ENCODE measurements at places on chromosomes 6 and 20. TPM values are rescaled to one million over a fixed set of nuclear protein-coding genes. Genes with fewer than 3 reads are reported as not detected.
A peak's percentile ranks its signal among the peaks of the same experiment; 100 is the strongest.

GRCh38 chr20:17985388-17986018 lies 16.7 kb downstream of the MGME1 start:
- peaks cover 12% of the 10 kb centered on the region for H3K36me3 ChIP-seq
- H3K27me3 ChIP-seq: no peaks in the 10 kb centered on the region
- no peak for DNase-seq
- no peaks in the 10 kb centered on the region for H3K4me1 ChIP-seq

DNA sequence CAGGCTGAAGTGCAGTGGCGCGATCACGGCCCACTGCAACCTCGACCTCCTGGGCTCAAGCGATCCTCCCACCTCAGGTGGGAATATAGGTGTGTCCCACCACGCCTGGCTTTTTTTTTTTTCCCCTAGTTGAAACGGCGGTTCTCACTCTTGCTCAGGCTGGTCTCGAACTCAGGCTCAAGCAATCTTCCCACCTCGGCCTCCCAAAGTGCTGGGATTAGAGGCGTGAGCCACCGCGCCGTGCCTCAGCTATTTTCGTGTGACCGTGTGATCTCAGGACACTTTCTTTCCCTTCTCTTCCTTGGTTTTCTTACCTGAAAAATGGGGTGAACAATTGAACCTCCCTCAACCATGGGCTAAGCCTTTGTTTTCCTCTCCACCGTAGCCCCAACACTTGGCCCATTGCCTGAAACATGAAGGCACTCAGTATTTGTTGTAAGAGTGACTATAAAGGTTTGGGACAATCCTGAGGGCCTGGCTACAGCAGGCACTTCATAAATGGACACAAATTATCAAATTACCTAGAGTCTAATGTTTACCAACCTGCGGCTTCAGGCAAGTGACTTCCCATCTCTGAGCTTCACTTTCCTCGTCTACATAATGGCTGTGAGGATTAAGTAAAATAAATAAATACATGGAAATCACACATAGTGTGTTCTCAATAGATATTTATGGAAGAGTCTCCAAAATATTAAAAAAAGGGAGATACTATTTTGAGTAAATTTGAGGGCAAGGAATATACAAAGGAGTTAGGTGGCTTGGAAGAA lies 31.4 kb upstream of the ID1 start:
- DNase-seq: no peak
- peaks cover 53% of the 10 kb centered on the region for H3K4me1 ChIP-seq
- H3K36me3 ChIP-seq: peaks cover 2% of the 10 kb centered on the region

- H3K27ac ChIP-seq: no peak overlapping the region
- peaks cover 12% of the 10 kb centered on the region for H3K4me1 ChIP-seq
- no peak for DNase-seq
- H3K27me3 ChIP-seq: peaks cover 6% of the 10 kb centered on the region
- H3K36me3 ChIP-seq: no peaks in the 10 kb centered on the region
These were observed 463.1 kb downstream of the EPM2A start for GRCh38 chr6:145272246-145272645.

DNA sequence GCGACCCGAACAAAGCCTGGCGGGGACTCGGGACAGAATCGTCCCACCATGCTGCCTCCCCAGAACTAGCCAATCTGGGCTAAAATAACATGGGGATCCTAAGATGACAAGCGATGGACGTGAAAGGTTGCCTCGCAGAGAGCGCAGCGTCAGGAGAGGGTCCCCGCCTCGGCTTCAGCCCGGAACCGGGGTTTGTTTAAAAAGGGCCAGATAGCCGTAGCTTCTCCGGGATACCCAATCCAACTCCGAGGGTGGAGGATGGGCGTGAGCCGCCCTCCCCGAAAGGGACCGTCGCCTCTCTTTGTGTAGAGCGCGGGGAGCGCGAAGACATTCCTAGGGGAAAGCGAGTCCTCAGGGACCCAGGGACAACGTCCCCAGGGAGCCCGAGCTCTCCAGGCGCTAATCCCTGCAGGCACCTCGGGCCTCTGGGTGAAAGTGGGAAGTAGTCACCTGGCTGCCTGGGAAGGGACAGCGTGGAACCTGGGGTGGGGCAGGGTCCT lies 643 bp downstream of the CD24 start:
- H3K4me1 ChIP-seq: peaks cover 23% of the 10 kb centered on the region
- DNase-seq: peak; percentile 62
- H3K4me3 ChIP-seq: peak overlapping the region; percentile 97
- peaks cover 19% of the 10 kb centered on the region for H3K36me3 ChIP-seq
- H3K27me3 ChIP-seq: peaks cover 5% of the 10 kb centered on the region

- H3K4me3 ChIP-seq: no peak overlapping the region
- H3K27ac ChIP-seq: no peak overlapping the region
- H3K4me1 ChIP-seq: peaks cover 5% of the 10 kb centered on the region
- DNase-seq: no peak
These were observed 85.5 kb downstream of the RNF182 start for GRCh38 chr6:14010275-14010674.

- H3K4me1 ChIP-seq: peaks cover 59% of the 10 kb centered on the region
- H3K4me3 ChIP-seq: peak overlapping the region; percentile 50
- H3K27ac ChIP-seq: peak overlapping the region; percentile 99
These were observed 48.6 kb downstream of the TPD52L1 start for GRCh38 chr6:125201961-125202729.

- H3K4me3 ChIP-seq: no peak overlapping the region
- peaks cover 45% of the 10 kb centered on the region for H3K27me3 ChIP-seq
- no peak overlapping the region for H3K27ac ChIP-seq
- DNase-seq: no peak
These were observed 5.4 kb upstream of the GINM1 start for GRCh38 chr6:149560736-149561135.

DNA sequence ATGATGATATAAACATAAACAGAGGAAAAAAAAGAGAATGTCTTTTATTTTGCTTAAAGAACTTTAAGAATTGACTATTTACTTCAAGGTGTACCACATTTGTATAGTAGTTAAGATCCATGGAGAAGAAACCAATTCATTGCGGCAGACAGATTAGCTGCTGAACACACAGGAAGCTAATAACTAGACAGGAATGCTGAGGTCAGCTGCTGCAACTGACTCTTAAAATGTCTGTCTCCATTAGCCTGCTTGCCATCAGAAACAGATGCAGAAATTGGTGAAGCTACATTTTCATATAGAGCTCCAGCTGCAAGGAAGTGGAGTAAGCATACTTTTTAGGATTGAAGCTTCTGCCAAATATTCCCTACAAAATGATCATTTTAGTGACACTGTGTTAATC lies 939.5 kb downstream of the EPHA7 start:
- no peak for DNase-seq
- H3K27me3 ChIP-seq: no peaks in the 10 kb centered on the region
- no peaks in the 10 kb centered on the region for H3K4me1 ChIP-seq
- H3K27ac ChIP-seq: no peak overlapping the region
- H3K4me3 ChIP-seq: no peak overlapping the region
- no peaks in the 10 kb centered on the region for H3K36me3 ChIP-seq

Gene PTCHD4
- total RNA-seq: 8.5 TPM

Gene LY86
- total RNA-seq: not detected

Gene MCCD1
- total RNA-seq: not detected

GRCh38 chr6:169048185-169048864 lies 205.3 kb downstream of the THBS2 start:
- no peak overlapping the region for H3K4me3 ChIP-seq
- H3K27me3 ChIP-seq: peaks cover 11% of the 10 kb centered on the region
- no peaks in the 10 kb centered on the region for H3K4me1 ChIP-seq
- H3K27ac ChIP-seq: no peak overlapping the region

Gene ESF1
- 17.4 TPM for total RNA-seq

GRCh38 chr6:112330879-112331265 lies 16.3 kb upstream of the RFPL4B start:
- peaks cover 24% of the 10 kb centered on the region for H3K4me1 ChIP-seq
- H3K4me3 ChIP-seq: no peak overlapping the region
- no peaks in the 10 kb centered on the region for H3K27me3 ChIP-seq
- no peak overlapping the region for H3K27ac ChIP-seq
- peaks cover 11% of the 10 kb centered on the region for H3K36me3 ChIP-seq
- no peak for DNase-seq

- H3K4me3 ChIP-seq: no peak overlapping the region
- H3K27ac ChIP-seq: no peak overlapping the region
- H3K36me3 ChIP-seq: no peaks in the 10 kb centered on the region
- no peaks in the 10 kb centered on the region for H3K27me3 ChIP-seq
- no peaks in the 10 kb centered on the region for H3K4me1 ChIP-seq
These were observed 90.0 kb downstream of the PERP start for GRCh38 chr6:138017166-138017757.

DNA sequence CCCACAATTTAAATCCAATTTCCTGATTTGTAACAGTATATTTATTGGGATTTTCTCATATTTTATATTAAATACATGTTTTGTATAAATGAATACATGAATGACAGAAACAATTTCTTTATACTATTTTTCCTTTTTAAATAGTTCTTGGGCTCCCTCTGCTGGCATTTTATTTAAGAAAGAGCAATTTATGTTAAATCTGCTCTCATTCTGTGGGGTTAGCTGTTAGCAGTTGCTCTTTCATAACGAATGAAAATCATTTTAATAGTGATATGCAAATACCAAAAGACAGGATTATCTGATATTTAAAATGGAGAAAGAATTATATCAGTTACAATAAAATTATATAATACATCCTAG lies 118.3 kb downstream of the RALGAPA2 start:
- H3K27me3 ChIP-seq: no peaks in the 10 kb centered on the region
- H3K4me3 ChIP-seq: no peak overlapping the region
- DNase-seq: no peak
- H3K4me1 ChIP-seq: no peaks in the 10 kb centered on the region
- H3K36me3 ChIP-seq: peaks cover 9% of the 10 kb centered on the region
- H3K27ac ChIP-seq: no peak overlapping the region

Gene LY6G6F
- total RNA-seq: not detected

DNA sequence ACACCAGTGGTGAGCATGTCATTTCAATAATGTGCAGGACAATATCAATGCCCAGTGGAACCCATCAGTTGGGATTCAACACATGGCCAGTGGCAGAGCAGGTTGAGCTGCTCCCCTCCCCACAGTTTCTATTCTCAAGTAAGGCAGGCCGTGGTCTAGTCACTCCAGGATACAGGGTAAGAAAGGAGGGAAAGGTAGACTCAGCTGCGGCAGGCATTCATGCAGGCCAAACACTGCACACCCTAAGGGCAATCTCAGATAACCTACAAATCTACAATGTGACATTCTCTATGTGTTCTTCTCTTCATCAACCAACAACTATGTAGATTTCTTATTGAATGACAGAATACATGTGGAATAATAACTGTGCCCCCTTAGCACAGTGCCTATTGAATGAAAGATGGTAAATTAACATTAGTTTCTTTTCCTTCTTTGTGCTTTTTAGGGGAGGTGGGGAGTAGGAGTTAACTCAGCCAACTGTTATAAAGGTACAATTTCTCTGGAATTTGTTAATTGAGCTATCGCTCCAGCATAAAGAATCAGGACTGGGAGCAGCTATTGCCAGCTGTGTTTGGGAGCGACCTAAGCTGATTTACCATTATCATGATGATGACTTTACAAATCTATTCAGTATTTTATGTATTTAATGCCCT lies 89.7 kb downstream of the FAM50B start:
- no peak overlapping the region for H3K4me3 ChIP-seq
- H3K27ac ChIP-seq: no peak overlapping the region
- H3K27me3 ChIP-seq: no peaks in the 10 kb centered on the region
- no peak for DNase-seq

GRCh38 chr6:132067286-132067685 lies 116.1 kb upstream of the CCN2 start:
- no peak overlapping the region for H3K27ac ChIP-seq
- H3K4me1 ChIP-seq: peaks cover 3% of the 10 kb centered on the region
- no peak overlapping the region for H3K4me3 ChIP-seq
- no peak for DNase-seq

Gene PNPLA1
- 0.14 TPM for total RNA-seq

DNA sequence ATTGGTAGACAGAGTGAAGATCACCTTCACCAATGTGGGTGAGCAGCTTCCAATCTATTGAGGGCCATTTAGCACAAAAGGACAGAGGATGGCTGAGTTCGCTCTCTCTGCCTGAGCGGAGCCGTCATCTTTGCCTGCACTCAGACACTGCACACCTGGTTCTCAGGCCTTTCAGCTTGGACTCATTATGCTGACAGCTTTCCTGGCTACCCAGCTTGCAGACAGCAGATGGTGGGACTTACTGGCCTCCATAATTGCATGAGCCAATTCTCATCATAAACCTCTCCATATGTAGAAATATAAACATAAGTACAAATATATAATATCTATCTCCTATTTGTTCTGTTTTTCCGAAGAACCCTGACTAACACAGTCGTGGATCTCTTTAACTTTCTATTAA lies 13.7 kb downstream of the TBXT start:
- no peak overlapping the region for H3K27ac ChIP-seq
- H3K4me1 ChIP-seq: no peaks in the 10 kb centered on the region
- DNase-seq: no peak
- H3K4me3 ChIP-seq: no peak overlapping the region

Gene CCN6
- total RNA-seq: not detected

- H3K27me3 ChIP-seq: peaks cover 73% of the 10 kb centered on the region
- H3K4me3 ChIP-seq: no peak overlapping the region
- DNase-seq: no peak
- no peak overlapping the region for H3K27ac ChIP-seq
- H3K4me1 ChIP-seq: peaks cover 5% of the 10 kb centered on the region
These were observed 5.0 kb upstream of the SLC12A5 start for GRCh38 chr20:46023999-46024398.

GRCh38 chr6:157236040-157236725 lies 87.1 kb downstream of the TMEM242 start:
- peak overlapping the region; percentile 82 for H3K4me3 ChIP-seq
- peaks cover 30% of the 10 kb centered on the region for H3K4me1 ChIP-seq
- no peaks in the 10 kb centered on the region for H3K36me3 ChIP-seq
- no peak overlapping the region for H3K27ac ChIP-seq
- DNase-seq: no peak
- peaks cover 67% of the 10 kb centered on the region for H3K27me3 ChIP-seq

- H3K4me1 ChIP-seq: peaks cover 7% of the 10 kb centered on the region
- H3K27ac ChIP-seq: no peak overlapping the region
- H3K27me3 ChIP-seq: no peaks in the 10 kb centered on the region
- H3K36me3 ChIP-seq: peaks cover 4% of the 10 kb centered on the region
- DNase-seq: no peak
These were observed 9.1 kb downstream of the VTA1 start for GRCh38 chr6:142155895-142156757.

DNA sequence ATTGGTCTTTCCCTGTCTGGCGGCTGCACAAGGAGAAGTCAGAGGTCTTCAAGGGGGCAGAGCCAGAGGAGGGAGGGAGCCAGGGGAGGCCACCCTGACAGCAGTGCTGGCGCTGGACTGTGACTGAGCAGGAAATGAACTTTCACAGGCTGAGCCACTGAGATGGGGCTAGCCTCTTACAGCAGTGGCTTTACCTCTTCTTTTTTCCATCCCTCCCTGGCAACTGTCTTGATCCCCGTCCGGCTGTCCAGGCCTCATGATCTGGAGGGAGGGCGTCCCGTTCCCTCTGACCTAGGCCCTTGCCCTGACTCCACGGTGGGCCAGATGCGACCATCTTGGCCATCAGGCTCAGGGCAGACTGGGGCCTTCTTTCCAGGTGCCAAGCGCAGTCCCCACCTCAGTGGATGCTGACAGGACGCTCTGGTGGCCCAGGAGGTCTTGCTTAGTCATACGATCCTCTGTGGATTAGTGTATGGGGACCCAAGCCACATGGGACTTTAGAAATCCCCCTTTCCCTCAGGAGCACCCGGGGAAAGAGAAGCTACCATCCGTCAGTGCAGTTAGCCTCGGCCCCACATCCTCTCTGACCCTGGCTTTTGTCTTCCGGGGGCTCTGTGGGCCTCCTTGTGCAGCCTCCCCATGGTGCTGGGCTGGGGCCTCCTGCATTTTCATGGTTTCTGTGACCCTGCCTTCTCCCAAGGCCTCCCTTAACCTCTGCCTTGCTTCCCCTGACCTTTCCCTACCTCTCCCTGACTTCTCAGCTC lies 57.4 kb upstream of the CCDC167 start:
- no peak overlapping the region for H3K4me3 ChIP-seq
- no peak for DNase-seq

Measured in mesothelial cell of epicardium (in vitro differentiated cells).